ENCODE measurements at places on chromosomes 5 and 9.
A peak's percentile ranks its signal among the peaks of the same experiment; 100 is the strongest.

- DNase-seq = no peak
Observed at GRCh38 chr9:133235549-133236222, 26.6 kb upstream of the OBP2B start.

- DNase-seq = no peak
Observed at GRCh38 chr9:87500491-87501270, 3.0 kb downstream of the DAPK1 start.

DNA sequence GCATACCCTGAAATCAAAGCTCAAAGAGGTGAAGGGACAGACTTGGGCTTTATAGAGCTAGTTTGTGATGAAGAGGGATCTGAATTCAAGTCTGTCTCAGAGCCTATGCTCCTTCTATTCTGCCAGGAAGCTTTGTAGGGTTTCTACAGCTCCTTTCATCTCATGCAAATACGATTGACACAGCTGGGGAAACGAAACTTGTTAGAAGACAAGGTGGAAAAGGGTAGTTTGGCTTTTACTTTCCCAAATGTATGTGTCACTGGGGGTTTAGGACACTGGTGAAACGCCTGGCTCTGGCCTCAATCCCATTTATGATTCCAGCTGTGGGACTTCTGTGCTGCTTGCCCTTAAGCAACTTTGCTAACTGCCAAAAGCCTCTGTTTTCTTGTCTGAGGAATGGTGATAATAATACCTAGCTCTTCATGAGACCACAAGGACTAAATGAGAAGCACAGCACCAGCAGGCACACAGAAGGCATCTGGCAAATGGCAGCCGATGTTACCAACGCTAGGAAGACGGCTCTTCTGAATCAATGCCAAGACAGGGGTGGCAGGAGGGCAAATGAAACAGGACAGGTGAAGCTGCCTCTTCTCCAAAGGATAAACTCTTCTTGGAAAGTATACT, 70.3 kb upstream of the EQTN start:
- no peak for DNase-seq

DNA sequence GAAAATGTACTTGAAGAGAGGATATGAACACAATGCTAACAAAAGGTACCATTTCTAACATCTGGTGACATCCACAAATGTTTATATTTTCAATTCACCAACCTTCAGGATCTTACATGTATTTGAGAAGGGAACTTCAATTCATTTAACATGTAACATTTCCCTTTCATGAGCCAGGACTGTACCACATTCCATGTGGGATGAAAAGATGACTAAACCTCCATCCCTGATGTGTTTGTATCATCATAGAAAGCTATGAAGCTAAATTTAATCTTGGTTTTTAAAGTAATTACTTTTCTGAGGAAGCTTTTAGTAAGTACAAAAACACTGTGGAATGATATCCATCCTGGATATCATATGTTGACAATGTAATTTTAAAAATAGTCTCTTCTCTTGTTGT, 78.2 kb upstream of the GNA14 start:
- no peak for DNase-seq

DNA sequence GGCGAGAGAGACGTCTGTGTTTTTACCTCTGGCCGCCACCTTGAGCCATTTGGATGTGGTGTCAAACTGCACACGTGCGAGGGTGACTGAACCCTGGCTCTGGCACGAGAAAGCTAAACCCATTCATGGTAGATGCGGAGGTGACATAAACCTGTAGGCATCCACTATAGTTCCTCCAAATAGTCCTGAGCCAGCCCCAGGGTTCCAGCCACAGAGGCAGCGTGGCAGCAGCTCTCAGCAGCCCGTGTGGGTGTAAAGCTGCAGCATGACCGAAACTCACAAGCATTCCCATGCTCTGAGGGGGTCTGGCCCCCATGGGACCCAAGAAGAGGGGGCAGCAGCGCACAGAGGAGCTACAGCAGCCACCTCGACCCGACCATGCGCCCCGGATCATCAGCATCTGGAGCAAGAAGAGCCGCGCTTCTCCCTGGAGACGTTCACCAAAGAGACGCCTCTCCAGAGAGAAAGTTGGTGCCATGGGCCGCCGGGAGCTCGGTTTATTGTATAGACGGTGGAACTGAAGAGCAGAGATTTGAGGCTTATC, 303.8 kb upstream of the IRX4 start:
- DNase-seq = no peak

DNA sequence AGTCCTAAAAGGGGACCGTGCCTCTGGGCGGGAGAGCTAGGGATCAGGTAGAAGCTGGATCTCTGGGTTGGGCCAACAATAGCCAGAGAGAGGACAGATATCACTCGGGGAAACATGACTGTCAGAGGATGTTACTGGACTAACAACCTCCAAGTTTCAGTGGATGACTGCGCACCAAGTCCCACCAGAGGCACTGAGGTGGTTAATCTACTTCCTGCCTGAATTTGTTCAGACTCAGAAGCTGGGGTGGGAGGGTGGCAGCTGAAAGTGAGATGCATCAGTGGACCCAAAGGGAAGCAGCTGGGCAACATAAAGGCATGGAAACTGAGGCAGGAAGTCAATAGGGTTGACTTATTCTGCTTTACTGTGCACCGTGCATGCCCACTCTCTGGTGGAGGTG, 130.1 kb upstream of the SLC44A1 start:
- DNase-seq = no peak

DNA sequence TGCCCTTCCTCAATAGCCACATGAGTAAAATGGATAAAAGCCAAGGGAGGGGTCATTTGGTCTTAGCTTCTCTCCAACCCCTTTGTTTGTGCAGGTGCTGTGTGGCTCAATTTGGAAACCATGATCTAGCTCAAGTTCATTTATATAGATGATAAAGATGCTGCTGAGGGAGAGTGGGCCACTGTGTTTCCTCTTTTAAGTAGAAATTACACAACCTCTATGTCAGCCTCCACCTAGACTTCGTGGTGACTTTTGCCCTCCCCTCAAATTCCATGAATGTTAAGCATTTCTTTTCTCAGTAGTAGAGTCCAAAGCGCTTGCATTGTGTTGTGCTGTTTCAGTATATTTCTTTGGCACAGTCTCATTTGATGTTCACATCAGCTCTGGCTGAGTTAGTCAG, 241.4 kb downstream of the ARHGAP26 start:
- peak; percentile 92 for DNase-seq

- no peak for DNase-seq
Observed at GRCh38 chr5:159249158-159249557, 13.9 kb upstream of the UBLCP1 start.

GRCh38 chr9:5510360-5510931, at the start of gene PDCD1LG2:
PDCD1LG2 (plus strand) TSS chr9:5510531; CDS start chr9:5522547, 12,016 bp downstream.
- DNase-seq = peak; percentile 84

- peak; percentile 96 for DNase-seq
Observed at GRCh38 chr9:72396247-72397091, 31.5 kb upstream of the ZFAND5 start.

DNA sequence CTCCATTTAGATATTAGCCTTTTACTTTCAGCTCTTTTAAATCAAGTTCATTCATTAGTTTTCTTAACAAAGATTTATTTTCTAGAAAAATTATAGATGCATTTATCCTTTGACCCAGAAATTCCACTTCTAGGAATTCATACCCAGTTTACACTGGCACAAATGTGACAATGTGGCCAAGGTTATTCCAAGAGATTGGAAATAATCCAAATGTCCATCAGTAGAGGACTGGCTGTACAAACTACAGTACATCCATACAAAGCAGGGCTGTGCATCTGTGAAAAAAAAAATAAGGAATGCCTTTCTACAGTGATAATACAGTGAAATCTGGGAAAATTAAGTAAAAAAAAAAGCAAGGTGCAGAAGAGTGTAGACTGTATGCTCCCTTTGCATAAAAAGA, 149.2 kb downstream of the GABBR2 start:
- DNase-seq = no peak

Measured in iris pigment epithelial cell (primary cell).